ENCODE measurements at places on chromosomes 16 and 17.
A peak's percentile ranks its signal among the peaks of the same experiment; 100 is the strongest.

DNA sequence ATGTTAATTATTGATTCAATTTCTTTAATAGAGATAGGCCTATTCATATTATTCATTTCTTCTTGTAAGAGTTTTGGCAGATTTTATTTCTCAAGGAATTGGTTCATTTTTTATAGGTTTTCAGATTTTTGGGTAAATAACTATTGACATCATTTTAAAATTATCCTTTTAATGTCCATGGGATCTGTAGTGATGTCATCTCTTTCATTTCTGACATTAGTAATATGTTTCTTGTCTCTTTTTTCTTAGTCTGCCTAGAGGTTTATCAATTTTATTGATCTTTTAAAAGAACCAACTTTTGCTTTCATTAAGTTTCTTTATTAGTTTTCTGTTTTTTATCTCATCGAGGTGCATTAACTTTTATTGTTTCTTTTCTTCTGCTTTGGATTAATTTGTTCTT, 162.6 kb downstream of the FTO start:
- no peak for DNase-seq

DNA sequence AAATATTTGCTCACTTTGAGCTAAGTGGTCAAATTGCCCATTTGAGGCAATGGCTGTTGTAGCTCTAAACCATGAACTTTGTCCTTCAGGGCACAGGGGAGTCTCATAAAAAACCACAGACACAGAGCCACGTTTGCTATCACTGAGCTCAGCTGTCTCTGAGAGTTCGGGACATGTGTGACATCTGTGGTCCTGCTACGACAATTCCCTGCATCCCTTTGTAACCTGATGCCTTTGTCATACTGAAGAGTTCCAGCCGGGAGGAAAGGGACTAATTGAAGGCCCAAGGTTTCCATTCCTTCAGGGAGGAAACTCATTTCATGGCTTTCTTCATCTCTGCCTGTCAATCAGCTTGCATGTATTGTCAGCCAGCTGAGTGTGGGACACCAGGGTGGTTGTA, 599.4 kb upstream of the CDH5 start:
- no peak for DNase-seq

DNA sequence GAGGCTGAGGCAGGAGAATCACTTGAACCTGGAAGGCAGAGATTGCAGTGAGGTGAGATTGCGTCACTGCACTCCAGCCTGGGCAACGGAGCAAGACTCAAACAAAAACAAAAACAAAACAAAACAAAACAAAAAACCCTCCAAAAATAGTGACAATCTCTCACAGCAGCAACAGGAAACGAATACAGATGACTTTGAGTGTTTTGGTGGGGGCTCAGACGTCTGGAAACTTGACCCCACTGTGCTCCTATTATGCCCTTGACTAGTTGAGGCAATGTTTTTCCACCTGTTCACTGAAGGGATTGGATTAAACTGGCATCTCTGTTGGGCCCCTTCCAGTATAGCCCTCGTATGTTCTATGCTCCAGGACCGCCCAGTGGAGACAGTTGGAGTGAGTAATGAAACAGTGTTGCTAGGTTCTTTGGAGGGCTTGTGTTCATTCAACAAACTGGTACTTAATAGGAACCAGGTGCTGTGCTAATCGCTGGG, 167.0 kb downstream of the UTP18 start:
- no peak for DNase-seq

GRCh38 chr17:81156866-81157805, 8.2 kb upstream of the PVALEF start:
- no peak for DNase-seq

DNA sequence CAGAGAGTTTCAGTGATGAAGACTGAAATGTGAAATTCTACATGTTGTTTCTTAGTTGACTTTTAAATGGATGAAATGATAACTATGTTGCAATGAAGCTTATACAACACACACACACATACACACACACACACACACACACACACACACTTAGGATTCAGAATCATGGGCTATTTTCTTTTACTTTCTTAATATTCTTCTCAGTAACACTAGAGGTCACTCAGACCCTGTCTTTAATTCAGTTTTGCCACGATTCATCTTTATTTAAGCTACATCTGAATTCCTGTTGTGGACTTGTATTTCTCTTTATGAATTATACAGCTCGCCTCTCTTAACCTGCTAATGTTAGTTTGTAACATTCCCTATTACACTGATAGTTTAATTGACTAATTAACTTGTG, 109.6 kb upstream of the GOT2 start:
- DNase-seq, result peak; percentile 4

DNA sequence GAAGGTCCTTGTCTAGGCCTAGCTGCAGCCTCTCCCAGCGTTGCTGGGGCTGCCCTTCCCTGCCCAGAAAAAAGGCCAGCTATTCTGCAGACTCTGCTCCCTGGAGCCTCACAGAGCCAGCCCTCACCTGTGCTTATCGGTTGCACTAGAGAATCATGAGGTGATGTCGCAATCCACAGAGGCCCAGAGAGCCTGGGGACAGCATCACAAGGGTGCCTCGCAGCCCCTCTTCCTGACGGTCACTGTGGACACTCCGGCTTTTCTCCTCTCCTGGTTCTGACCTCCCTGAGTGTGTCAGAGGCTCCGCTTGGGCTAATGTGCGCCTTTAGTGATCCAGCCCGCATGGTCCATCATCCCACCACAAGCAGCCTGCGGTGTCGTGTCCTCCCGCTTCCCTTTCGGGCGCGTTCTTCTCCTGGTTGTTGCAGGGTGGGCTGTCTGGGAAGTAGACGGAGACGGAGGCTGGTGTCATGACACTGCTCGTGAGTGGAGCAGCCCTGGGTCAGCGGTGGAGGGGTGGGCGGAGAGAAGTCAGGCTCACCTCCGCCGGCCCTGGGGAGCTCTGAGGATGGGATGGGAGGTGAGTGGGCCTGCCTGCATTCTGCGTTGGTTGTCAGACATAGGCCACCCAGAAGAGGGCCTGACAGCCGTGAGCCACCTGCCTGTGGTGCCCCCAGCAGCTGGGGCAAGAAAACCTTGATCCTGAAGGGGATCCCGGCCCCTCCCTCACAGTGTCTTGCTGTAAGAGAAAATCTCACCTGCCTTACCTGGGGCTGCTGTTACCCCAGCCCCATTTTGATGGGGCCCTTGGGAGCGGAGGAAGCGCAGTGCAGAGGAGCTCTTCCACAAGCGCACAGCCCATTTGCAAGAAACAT, 165.9 kb upstream of the CHMP6 start:
- no peak for DNase-seq

- DNase-seq, result no peak
Measured at GRCh38 chr17:61408151-61409041, 8.8 kb downstream of the TBX2 start.

DNA sequence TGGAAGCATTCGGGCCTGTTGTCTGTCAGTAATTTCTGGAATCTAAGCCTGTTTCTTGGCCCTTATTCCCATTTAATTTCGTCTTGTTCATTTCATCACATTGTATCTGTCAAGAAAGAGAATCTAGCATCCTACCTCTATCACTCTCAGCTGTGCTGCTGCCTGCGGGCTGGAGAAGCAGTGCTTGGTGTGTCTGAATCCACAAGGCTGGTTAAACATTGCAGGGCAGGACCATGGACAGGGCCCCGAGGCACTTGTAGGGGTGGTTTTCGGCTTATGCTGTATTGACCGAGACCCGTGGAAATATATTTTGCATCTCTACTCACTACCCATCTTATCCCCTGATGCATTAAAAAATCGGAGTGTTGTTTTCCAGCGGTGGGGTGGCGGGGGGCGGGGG, 3.1 kb downstream of the RAB11FIP4 start:
- no peak for DNase-seq

DNA sequence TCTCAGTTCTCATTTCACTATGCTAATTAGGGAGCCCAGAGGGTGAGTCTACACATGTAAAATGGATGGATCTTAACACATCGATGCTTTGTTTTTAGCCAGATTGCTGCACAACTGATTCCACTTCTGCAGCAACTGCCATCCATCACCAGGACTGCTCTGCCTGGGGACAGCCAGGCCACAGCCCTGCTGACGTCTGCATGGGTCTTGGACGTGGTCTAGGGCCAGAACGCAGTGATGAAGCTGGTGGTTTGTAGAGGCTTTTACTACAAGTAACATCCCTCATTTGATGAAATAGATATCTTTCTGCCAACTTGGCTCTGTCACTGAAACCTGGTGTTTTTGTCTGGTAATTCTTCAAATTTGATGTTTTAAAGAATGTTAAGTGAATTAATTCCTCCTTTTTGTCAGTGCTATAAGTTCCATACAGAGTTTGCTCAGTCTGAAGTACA, 50.6 kb downstream of the MARCHF10 start:
- no peak for DNase-seq

GRCh38 chr17:1060991-1061390, 64.1 kb downstream of the TIMM22 start:
- DNase-seq, result peak; percentile 92

DNA sequence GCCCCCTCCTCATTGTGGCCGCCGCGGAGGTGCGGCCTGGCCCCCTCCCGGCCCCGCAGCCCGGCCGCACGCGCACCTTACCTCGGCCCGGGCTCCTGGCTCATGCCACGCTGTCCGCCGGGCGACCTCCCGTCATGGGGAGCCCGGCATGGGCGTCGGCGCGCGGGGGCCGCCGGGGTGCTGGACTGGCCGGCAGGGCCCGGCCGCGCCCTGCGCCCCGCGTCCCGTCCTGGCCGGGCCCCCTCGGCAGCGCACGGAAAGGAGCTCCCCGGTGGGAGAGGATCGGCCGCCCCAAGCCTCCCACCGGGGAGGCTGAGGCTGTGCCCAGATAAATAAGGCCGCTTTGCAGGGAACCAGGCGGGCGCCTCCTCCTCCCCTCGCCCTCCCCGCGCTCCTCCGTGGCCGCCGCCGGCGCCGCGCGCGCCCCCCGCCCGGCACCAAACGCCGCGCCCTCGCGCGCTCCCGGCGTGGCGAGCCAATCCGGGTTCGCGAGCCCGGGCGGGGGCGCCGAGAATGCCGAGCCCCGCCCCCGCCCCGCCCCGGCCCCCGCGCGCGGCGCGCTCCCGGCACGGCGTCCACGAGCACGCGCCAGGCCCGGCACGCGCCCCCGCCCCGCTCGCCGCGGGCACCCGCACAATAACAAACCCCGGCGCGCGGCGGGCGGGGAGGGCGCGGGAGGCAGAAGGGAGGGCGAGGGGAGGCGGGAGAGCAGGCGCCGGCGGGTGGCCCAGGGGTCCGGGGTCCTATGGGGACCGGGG, at the start of gene FBXL16:
Gene FBXL16 (minus strand): TSS at position 371 of the 758 bp plus-strand sequence. CDS start 8,396 bp downstream, outside the sequence.
- no peak for DNase-seq

GRCh38 chr16:31476303-31477219, 4.6 kb downstream of the TGFB1I1 start:
- DNase-seq, result no peak

DNA sequence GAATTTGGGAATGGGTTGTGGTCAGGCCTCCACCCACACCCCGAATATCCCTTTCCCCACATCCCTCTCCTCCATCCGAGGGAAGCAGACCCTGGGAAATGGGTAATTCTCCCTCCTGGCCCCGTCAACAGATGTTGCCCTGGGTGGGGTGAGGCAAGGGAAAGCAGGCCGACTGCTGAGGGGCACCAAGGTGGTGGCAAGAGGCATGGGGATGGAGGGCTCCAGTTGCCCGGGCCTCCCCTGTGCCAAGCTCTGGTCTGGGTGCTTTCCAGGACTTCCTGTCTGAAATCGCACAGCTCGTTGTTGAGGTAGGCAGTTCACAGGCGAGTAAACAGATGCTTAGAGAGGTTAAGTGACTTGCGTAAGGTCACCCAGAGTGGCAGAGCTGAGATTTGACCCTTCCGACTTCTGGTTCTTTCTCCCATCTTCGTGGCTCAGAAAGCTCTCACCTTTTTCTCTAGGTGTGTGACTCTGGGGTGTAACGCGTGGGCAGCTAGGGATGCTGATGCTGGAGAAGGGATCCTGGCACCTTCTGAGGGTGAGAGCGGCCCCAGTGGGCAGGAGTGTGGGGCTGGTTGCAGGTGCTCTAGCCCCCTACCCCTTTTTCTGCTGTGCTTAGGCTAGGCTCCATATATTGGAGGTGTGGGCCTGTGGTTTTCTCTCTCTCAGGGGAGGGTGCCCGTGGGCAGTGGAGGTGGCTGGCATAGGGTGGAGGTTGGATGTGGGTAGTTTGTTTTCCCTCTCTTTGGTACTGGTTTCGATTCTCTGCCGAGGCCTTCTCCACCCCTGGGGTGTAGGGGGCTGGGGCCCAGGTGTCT, 17.2 kb downstream of the RARA start:
- DNase-seq, result no peak

GRCh38 chr16:53291757-53292392, 142.4 kb upstream of the RBL2 start:
- DNase-seq, result no peak

DNA sequence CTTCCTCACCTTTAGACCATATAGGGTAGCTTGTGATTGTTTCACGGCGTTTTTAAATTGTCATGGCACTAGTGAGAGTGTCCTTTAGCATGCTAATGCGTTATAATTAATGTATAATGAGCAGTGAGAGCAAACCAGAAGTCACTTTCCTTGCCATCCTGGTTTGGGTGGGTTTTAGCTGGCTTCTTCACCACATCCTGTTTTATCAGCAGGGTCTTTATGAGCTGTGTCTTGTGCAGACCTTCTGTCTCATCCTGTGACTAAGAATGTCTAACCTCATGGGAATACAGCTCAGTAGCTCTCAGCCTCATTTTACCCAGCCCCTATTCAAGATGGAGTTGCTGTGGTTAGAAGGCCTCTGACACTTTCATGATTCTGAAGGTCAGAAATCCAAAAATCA, 370.9 kb upstream of the RBFOX1 start:
- no peak for DNase-seq

- no peak for DNase-seq
Measured at GRCh38 chr16:49000594-49000993, 281.0 kb downstream of the CBLN1 start.

- DNase-seq, result no peak
Measured at GRCh38 chr17:42477173-42477572, 18.5 kb downstream of the ATP6V0A1 start.

DNA sequence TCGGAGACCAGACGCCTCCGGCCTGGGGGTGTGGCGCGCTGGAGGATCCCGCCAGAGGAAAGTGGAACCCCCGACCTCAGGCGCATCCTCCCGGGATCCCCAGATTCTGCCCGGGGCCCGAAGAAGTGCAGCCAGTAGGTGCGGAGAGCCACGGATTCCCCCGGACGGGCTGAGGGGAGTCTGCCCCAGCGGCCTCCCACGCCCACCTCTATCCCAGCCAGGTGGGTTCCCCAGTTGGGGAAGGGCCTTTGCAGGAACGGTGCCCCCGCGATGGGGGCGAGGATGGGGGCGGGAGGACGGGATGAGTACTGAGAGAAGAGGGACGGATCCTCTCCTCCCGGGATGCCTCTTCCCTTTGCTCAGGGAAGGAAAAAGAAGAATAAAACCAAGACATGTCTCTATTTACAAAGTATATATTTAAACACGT, 5.1 kb downstream of the CBX8 start:
- no peak for DNase-seq

- DNase-seq, result no peak
Measured at GRCh38 chr16:19678804-19679203, 39.2 kb downstream of the KNOP1 start.

DNA sequence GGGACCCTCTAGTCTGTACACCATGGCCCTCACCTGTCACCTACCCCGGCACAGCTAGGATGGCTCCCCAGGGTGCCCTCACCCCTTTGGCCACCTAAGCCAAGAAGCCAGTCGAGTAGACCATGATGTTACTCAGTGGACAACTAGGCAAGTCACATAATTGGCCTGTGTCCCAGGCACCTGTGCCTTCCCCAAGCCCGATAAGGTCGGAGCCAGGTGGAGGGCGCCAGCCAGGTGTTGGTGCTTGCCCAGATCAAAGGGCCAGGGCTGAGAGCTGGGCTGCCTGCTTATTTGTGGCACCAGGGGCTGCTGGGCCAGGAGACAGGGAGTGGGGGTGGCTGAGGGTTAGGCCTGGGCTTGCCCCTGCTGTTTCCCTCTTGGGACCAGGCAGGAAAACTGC, 16.8 kb downstream of the SPNS2 start:
- no peak for DNase-seq

All from Panc1 (cell line).